Renal cortex interstitium (tissue), 15 donors: ENCODE measurements at places on chromosomes 4 and X. TPM values are rescaled to one million over a fixed set of nuclear protein-coding genes. Genes with fewer than 3 reads are reported as not detected.

DNA sequence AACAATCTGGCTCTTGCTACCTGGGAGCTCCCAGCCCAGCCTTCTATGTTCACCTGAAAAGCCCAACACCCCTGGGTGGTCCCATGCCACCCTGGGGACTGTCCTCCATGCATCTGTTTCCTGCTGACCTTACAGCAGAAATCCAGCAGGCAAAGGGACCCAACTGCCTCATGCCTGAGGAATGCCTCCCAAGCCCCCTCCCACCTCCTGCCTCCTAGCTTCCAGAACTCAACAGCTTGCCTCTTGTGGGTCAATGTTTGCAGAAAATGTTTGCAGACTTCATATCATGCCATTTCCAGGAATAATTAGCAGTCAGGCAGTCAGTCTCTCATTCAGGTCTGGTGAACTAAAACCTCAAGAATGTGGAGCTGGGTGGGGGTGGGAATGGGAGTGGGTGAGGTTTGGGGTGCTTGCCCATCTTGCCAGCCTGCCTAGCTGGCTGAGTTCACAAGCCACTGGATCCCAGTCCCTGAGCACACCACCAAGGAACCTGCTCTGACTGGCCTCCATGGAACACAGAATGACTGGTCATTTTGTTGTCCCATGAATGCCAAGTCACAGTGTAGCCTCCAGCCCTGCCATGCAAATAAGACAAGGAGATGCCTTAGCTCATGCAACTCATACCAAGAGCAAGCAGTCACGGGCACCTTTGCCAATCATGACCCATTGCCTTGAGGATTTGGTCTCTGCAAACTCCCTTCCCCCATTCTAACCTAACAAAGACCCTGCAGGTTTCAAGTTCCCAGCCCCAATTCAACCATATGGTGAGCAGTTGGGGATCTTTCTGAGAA, 12.1 kb upstream of the PLAC1 start:
- DNase-seq, result no peak

The CPZ gene
- 24.9 TPM for polyA plus RNA-seq

DNA sequence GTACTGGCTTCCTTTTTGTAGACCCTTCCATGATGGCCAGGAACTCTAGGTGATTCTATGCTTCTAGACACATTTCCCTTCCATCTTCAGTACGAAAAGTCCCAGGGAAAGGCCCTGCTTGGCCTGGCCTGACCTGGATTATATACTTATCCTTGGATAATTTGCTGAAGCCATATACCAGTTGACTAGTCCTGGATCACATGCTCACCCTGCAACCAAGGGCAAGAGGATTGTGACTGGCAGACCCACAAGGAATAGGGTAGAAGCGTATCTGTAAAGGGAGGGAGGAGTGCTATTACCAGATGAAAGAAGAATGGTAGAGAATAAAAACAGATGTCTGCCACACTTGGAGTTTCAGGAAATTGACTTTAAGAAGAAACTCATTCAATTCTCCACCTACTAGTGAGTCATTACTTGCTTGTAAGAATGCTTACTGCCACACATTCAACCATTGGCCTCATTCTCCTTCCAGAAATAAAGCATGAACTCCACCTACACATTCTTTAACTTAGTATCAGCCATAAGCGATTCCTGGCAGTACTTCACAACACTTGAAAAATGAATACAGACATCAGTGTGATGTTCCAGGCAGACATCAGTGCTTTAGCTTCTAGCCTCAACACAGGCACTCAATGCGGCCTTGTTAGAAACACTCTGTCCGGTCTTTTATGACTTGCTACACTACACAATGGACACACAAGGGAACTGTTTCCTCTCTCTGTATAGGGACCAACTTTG, 141.8 kb downstream of the CBR4 start:
- DNase-seq, result no peak

DNA sequence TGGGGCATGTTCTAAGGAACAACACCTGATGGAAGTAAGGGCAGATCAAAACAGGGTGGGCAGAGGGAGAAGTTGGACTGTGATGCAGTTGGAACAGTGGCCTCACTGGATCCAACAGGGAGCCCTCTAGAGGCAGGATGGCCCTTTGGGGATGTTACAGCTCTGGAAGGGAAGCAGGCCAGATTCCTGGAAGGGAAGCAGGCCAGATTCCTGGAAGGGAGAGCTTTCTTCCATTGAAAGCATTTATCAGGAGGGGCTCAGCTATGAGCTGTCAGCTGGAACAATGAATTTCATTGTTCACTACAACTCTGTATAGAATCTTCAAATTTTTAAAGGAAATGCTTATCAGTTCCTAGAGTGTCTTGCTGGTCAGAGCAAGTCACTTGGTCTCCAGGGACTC, 17.7 kb downstream of the IL15 start:
- no peak for DNase-seq

The GYPE gene
- polyA plus RNA-seq, result 3.0 TPM

GRCh38 chr4:139655116-139655515, 10.5 kb upstream of the MGST2 start:
- no peak for DNase-seq

DNA sequence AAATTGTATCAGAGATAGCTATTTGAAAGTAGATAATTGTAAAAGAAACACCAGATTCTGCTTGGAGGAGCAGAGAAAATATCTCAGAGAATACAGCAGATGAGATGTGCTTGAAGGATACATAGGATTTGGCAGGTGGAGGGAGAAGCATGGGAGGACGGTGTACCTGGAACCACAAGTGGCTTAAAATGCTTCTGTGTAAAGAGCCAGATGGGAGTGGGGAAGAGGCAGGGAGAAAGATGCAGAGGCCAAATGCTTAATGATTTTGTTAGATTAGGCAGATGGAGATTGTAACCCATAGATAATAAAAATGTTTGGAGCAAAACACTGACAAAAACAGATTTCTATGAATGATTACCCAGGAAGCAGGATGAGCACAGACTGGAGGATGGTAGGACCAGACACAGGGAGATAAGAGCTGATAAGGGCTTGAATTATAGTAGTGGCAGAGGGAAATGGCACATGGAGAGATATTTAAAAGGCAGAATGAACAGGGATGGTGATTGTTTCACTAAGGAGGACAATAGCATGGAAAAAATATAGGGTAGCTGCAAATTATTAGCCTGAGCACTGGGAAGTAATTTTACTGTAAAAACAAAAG, 145.7 kb upstream of the TBC1D9 start:
- DNase-seq, result no peak

- DNase-seq, result no peak
These were observed 6.8 kb downstream of the GABRA3 start for GRCh38 chrX:152444338-152444737.

- no peak for DNase-seq
These were observed 123.1 kb downstream of the AFF1 start for GRCh38 chr4:87057835-87058355.

GRCh38 chrX:3529466-3530010, 183.1 kb upstream of the MXRA5 start:
- no peak for DNase-seq

GRCh38 chr4:78945651-78946179, 6.5 kb upstream of the PAQR3 start:
- DNase-seq, result no peak

DNA sequence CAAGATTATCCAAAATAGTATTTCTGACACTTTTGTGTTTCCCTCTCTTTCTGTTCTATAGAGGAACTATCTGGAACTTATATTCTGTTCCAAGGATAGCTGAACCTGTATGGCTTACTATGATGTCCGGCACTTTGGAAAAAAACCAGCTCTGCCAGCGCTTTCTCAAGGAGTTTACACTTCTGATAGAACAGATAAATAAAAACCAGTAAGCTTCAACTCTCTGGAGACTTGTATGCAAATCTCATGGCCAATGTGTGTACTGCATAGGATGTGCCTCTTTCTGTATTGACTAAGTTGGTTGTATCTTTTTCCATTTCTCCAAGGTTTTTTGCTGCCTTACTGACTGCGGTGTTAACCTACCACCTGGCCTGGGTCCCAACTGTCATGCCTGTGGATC, 92.5 kb downstream of the FNIP2 start:
- no peak for DNase-seq

DNA sequence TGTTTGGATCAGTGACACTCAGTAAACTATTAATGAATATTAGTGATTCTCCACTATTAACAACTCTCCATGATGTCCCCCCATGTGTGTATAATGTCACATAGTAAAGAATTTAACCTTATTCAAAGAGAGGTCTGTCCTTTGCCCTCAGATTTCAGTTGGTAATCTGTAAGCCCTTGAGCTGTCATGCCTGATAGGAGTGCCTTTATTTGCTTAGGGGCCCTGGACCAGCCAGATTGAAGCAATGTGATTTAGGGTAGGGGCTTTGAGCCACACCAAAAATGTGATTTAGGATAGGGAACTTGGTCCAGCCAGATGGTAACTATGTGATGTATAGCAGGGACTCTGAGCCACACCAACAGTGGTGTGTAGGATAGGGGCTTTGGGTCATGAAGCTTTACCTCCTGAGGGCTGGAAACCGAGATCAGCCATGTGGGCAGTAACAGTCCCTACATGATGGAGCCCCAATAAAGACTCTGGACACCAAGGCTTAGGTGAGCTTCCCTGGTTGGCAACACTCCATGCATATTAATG, 44.3 kb upstream of the PAGE4 start:
- no peak for DNase-seq

The USP17L19 gene
- polyA plus RNA-seq, result not detected

The ADH1A gene
- polyA plus RNA-seq, result 0.42 TPM

- no peak for DNase-seq
These were observed 26.7 kb upstream of the STS start for GRCh38 chrX:7120878-7121219.

- no peak for DNase-seq
These were observed 32.2 kb downstream of the TRMT44 start for GRCh38 chr4:8472689-8473197.

- DNase-seq, result no peak
These were observed 460.1 kb upstream of the AGA start for GRCh38 chr4:177902386-177902785.

- DNase-seq, result no peak
These were observed 1601.5 kb upstream of the PCDH10 start for GRCh38 chr4:131547506-131547981.

GRCh38 chr4:126991965-126992364, 640.8 kb upstream of the INTU start:
- DNase-seq, result no peak

- DNase-seq, result no peak
These were observed 460.3 kb downstream of the SPRY1 start for GRCh38 chr4:123856689-123857545.

DNA sequence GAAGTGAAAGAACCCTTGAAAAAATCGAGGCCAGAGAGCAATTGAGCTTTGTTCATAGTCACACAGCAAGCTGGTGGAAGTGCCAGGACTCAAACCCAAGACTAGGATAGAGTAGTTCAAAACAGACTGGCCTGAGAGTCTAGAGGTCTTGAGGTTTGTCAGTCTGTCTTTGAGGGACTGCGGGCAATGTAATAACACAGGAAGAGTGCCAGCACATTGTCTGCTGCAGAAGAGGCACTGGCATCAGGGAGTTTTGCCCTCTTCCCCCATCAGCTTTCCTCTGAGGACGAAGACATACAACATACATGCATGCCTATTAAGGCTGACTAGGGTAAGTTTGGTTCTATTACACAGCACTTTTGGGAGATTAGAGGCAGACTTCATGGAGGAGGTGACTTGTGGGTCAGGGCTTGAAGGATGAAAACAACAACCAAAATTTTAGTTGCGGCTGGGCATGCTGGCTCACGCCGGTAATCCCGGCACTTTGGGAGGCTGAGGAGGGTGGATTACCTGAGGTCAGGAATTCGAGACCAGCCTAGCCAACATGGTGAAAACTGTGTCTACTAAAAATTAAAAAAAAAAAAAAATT, 64.1 kb upstream of the LAS1L start:
- DNase-seq, result no peak

The CDKL2 gene
- polyA plus RNA-seq, result 10.8 TPM

The DKK2 gene
- 6.2 TPM for polyA plus RNA-seq
